Kidney epithelial cell (primary cell): ENCODE measurements at places on chromosomes 12 and 14.

DNA sequence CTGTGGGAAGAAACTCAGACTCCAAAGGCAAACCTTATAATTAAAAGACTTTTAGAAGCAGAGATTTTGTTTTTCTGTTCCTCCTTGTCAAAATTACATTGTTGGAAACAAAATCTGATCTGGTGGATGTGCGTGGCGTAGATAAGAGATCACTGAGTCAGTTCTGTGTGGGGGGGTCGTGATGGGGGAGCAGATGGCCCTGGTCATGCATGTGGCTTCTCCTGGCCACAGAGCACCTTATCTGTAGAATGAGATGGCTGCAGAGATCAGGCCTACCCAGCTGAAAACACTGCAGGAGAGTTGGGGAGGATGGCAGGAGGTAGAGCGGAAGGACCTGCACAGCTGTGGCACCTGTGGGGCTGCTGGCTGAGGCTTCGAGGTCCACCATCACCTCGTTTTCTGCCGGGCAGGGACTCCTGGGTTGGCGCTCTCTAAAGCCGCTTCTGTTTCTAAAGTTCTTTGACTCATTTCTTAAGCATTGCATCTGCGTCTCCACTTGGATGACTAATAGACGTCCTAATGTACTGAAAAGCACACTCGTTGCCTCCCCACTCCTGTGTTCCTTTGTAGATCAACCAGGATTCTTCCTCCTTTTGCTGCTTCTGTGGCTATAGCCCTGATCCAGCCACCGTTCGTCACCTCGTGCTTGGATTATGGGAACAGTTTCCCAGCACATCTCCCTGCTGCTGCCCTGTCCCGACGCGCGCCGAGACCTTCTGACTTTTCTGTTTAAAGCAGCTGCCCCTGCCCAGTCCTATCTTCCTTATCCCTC is 93.4 kb downstream of the TSPAN9 start:
- peak; percentile 82 for DNase-seq

GRCh38 chr12:64611341-64612284 is 1.3 kb downstream of the RASSF3 start:
- no peak for DNase-seq

DNA sequence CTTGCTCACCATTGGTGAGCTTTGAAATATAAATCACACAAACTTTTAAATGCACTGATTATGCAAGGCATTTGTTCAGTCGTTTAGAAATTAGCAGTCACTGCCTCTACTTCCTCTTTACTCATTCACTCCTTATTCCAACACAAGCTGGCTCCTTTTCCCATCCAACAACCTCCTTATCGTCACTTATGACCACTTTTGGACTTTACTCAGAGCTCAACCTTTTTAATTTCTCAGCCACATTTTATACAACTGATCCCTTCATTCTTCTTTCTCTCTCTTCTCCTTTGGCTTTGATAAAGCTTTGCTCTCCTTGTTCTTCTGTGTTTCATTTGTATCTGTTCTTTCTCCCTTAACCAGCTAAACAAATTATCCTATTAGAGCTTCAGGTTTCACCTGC is 126.4 kb upstream of the PLEKHA5 start:
- DNase-seq: no peak

DNA sequence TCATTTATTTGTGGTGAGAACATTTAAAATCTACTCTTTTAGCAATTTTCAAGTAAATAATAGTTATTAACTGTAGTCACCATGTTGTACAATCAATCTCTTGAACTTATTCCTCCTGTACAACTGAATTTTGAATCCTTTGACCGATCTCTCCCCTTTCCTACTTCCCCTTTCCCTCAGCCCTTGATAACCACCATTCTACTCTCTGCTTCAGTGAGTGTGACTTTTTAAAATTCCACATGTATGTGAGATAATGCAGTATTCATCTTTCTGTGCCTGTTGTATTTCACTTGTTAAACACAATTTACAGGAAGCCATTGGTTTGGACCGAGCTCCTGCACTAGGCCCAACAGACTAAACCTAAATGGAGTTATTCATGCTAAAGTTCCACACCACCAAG is 458.9 kb upstream of the PDE3A start:
- no peak for DNase-seq

DNA sequence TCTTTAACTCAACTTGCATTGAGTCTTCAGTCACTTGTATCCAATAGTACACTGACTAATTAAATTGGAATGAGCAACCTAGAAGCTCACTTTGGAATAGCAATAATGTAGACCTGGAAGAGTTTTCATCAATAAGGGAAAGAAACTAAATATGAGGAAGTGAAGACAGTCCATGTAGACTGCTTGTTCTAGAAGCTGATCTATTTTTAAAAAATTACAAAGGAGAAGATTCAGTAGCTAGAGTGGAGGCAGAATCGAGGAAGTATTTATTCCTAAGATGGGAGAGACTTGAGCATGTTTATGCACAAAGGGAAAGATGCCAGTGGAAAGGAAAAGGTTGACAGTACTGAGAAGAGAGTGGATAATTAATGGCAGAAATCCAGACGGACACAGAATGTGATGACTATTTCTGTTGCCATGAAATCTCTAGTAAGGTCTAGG is 156.3 kb upstream of the PDE3A start:
- no peak for DNase-seq

DNA sequence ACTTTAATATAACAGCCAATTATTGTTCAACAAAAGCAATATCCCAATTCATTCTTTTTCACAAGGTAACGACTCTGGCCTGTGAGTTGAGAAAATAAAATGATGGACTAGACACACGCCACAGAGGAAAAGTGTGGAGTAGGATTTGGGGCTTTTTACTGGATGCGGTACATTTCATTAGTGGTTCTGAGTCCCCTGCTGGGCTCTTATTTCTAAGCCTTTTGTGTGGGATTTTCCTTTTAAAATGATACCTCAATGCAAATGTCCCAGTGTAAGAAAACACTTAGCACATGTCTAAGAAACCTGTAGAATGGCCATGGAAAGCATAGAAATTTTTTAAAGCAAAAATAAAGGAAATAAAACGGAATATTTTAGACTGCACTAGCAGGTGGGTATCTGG is 73.4 kb downstream of the C12orf42 start:
- no peak for DNase-seq

DNA sequence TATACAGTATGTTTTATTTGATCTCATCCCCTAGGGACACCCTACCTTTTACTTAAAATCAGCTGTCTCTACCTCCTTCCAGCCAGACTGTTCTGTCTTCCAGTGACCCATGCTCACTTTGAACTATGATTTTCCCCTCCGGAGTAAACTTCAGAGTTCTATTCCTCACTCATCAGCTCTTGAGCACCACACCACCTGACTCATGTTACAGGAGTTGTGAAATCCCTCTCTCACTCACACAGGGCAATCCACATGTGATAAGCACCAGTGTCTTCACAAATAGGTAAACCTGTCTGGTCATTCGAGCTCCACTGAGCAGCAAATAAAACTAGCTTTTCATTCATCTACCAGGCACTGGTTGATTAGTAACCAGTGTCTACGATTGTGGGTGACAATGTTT is 177.3 kb upstream of the BMP4 start:
- peak; percentile 82 for DNase-seq

GRCh38 chr14:58107041-58107440 is 45.0 kb downstream of the ARMH4 start:
- no peak for DNase-seq

DNA sequence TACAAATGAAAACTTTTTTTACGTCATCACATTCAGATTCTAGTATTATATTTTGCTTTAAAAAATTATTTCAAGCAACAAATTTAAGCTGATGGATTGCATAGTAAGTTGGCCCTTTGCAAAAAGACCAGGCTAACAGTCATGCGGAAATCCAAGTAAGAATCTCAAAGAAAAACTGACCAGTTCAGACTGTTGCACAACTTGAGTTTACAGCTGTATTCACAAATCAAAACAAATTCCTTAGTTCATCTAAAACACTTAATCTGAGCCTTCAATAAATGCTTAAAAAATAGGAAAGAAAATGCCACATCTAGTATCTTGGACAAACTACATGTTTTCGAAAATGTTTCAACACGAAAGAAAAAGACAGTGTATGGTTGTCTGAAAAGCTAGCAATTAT is 847 bp downstream of the CCDC59 start:
- no peak for DNase-seq

GRCh38 chr12:544941-545635 is 85.3 kb downstream of the B4GALNT3 start:
- DNase-seq: no peak
